ENCODE measurements at places on chromosomes 1 and 21.

GRCh38 chr1:185861630-185862029 is 127.4 kb downstream of the HMCN1 start:
- DNase-seq = no peak

- peak; percentile 45 for DNase-seq
Observed at GRCh38 chr1:22930240-22930912, 42.3 kb downstream of the LACTBL1 start.

DNA sequence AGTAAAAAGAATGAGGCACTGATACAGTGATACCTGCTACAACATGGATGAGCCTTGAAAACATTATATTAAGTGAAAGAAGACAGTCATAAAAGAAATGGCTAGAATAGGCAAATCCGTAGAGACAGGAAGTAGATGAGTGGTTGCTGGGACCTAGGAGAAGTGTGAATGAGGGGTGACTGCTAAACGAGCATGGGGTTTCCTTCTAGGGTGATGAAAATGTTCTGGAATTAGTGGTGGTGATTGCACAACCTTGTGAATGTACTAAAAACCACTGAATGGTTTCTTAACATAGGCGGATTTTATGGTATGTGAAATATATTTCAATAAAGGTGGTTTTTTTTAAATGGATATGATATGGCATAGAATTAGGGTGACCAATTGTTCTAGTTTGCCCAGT is 12.6 kb upstream of the SERINC2 start:
- no peak for DNase-seq

DNA sequence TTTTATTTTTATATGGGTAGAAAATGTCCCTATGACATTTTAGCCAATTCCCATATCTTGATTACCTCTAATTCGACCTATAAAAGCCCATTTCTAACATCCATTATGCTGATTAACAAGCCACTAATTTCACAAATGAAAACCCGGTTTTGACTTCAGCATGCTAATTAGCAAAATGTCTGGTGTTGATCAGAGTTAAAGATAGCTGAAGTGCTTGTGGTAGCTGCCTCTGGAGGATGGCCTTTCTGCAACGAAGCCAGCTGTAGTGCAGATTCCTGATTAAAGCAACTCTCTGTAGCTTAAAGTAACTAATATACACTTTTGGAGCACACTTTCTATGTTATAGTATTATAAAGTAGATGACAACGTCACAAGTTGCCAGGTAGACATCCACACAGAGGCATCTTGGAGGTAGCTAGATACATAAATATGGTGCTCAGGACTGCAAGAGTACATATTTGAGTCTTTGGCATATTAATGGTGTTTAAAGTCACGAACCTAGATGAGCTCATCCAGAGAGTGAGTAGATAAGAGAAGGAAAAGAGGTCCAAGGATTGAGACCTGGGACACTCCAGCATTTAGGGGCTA is 239.5 kb downstream of the BRINP2 start:
- no peak for DNase-seq

DNA sequence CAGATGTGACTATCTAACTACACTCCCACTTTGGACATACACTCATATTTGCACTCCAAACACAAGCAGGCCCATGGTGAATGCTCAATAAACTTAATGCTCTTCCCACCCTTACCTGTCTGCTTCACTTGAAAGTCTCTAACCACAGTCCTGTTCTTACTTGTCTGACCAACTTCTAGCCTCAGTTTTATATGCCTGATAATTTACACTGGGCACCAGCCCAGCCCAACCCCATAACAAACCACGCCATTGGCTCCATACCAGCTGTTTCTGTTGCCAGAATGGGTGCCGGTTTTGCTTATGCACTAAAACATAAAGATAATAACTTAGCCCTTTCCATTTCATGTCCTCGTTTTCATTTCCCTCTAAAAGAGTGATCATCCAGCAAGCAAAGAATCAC is 395.4 kb downstream of the NTNG1 start:
- DNase-seq = no peak

DNA sequence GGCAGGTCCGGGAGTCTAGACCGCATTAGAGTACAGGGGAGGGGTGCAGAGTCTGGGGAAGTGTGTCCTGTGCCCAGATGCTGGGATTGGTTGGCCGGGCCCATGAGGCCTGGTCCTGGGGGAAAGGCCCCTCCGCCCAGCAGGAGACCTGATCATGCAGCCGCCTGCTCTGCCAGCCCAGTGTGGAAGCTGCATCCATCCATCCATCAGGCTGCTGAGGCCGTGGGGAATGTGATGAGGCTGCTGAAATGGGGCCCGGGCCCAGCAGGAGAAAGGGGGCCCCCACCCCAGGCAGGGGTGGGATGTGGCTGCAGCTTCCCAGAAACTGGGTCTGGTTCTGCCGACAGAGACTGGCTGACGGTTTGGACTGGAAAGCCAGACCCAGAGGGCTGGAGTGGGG is 37.2 kb downstream of the EPHA2 start:
- no peak for DNase-seq

DNA sequence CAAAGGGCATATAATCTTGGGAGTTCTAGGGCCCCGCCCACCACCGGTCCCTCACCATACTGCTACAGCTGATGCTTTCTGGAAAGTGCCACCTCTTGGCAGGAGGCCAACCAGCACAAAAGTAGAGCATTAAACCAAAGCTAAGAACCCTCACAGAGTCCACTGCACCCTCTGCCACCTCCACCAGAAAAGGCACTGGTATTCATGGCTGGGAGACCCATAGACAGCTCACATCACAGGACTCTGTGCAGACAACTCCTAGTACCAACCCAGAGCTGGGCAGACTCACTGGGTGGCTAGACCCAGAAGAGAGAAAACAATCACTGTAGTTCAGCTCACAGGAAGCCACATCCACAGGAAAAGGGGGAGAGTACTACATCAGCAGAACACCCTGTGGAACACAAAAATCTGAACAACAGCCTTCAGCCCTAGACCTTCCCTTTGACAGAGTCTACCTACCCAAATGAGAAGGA is 10.8 kb downstream of the THEM4 start:
- DNase-seq = no peak

GRCh38 chr1:48246727-48247126 is 24.2 kb downstream of the SLC5A9 start:
- DNase-seq = no peak

- DNase-seq = no peak
Observed at GRCh38 chr1:167365360-167365759, 144.7 kb downstream of the POU2F1 start.

DNA sequence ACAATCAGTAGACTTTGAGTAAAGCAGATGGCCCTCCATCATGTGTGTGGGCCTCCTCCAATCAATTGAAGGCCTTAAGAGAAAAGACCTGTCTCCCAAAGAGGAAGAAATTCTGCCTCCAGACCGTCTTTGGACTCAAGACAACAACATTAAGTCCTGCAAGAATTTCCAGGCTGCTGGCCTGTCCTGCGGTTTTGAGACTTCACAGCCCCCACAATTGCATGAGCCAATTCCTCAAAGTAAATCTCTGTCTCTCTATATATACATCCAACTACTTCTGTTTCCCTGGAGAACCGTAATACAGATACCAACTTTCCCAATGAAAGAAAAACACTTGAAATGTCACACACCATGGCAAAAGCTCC is 16.4 kb downstream of the REG4 start:
- DNase-seq = no peak

DNA sequence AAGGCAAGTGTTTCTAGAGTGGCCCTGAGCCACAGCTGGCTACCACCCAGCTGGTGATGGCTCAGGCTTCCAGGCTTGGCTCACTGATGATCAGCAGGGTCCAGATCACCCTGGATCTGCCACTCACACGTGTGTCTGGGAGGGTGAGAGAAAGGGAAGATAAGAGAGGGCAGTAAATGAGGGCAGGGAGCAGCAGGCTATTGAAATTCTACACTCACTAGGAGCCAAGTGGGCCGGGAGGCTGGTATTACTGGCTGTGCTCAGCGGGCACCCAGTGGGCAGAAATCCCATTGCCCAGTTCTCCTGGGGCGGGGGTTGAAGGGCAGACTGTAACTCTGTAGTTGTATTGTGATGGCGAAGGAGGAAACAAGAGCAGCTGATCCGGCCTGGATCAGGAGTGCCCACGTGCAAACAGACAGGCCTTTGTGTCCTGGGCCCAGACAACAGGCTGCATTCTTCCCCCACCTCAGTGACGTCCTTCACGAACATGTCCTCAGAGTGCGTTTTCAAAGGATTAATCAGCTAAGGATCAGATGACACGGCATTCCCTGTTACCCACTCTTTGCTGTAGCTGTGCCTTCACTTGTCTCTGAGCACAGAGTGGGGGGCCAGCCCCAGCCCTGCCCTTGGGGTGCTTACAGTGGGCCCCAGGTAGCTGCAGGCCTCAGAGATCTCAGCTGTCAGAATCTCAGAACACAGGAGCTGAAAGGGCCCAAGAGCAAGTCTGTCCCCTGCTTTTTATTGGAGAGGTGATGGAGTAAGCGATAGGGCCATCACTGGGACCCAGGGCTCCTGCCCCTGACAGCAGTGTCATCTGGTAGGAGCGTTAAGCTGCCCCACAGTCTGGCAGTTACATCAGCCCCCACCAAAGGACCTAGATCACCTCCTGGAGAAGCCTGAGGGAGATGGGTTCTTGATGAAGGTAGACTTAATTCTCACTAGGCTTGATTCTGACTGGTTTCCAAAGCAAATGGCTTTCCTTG is 60.5 kb downstream of the ATP1A1 start:
- no peak for DNase-seq

DNA sequence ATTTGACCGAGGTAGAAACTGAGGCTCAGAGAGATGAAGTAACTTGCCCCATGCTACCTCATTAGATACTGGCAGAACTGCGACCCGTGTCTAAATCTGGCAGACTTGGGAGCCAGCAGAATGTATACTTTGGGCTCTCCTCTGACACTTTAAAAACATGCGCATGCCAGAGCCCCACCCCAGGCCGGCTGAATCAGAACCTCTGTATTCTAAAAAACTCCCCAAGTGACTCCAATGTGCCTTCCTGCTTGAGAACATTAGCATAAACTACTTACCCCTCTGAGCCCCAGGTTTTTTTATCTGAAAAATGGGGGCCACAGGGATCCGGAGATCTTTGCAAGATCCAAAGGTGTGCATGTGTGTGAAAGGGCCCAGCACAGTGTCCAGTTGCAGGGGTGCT is 344.7 kb upstream of the USP24 start:
- DNase-seq = no peak

- DNase-seq = no peak
Observed at GRCh38 chr1:230891413-230891812, 23.1 kb upstream of the C1orf198 start.

GRCh38 chr1:178057141-178057765 is 36.7 kb upstream of the RASAL2 start:
- DNase-seq = no peak

DNA sequence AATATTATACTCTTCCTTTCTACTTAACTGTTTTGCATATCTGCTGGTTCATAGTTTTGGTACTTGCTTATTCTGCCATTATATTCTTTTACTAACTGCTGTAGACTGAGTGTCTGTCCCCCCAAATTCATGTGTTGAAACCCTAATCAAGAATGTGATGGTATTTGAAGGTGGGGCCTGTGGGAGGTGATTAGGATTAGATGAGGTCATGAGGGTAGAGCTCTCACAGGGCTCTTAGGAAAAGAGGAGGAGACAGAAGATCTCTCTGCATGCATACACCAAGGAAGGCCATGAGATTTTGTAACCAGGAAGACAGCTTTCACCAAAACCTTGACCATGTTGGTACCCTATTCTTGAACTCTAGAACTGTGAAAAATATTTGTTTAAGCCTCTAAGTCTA is 354.1 kb upstream of the B3GALT2 start:
- no peak for DNase-seq

GRCh38 chr1:54798206-54798605 is 2.9 kb downstream of the TTC22 start:
- no peak for DNase-seq

- no peak for DNase-seq
Observed at GRCh38 chr1:36696261-36696940, 213.7 kb upstream of the CSF3R start.

DNA sequence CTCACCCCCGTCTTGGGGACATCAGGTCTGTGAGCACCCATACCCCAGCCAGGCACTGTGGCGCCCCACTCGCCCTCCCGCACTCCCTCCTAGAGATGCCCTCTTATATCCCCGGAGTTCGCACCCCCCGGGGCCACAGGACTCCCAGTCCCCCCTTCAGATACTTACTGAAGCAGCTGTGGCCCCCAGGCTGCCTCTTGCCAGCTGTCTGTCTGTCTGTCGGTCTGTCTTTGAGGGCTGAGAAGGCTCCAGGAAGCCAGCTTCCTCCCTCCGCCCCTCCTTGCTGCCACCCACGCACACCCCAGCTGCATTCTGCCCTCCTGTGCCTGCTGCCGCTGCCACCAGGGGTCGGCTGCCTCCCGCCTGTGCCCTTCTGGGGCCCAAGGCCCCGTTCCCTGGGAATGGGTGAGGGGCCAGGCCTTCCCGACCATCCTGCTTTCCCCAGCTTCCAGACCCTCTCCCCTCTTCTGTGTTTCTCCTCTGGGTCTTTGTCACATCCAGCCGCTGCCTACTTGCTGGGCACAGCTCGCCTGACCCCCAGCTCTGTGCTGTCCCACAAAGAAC is at the start of gene PTPN7:
Gene PTPN7, minus strand, starts transcription at position 226 of the 564 bp plus-strand sequence. CDS start 1,200 bp downstream, outside the sequence.
- DNase-seq = no peak

DNA sequence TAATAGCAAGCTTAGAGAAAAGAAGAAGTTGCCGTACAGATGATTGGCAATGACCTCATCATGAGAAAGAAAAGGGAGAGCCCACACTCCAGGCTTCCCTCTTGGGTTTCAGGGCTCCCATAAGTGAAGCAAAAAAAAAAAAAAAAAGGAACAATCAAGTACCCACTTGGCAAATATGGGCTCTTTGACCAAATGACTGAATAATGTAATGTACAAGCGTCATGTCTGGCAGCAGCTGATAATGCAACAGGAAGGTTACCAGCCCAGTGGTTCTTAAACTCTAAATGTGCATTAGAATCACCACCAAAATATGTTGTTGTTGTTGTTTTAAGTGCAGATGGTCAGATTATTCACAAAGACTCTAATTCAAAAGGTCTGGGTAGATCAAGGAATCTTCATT is 13.5 kb downstream of the TNFSF4 start:
- no peak for DNase-seq

DNA sequence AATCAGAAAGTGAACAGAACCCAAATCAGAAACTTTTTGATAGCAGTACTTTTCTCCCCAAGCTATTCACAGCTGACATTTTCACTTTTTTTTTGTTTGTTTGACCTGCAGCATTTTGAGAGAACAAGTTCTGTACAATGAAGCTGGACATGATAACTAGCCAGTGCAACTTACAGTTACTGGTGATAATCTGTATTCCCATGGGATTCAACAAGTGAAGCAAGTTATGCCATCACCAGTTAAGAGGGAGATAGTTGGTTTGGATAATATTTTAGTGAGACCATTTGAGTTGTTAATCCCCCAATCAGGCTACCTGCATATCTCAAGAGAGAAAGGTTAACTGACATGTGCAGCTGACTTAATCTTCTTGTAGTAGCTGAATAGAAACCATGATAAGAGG is 18.1 kb downstream of the SON start:
- DNase-seq = no peak

DNA sequence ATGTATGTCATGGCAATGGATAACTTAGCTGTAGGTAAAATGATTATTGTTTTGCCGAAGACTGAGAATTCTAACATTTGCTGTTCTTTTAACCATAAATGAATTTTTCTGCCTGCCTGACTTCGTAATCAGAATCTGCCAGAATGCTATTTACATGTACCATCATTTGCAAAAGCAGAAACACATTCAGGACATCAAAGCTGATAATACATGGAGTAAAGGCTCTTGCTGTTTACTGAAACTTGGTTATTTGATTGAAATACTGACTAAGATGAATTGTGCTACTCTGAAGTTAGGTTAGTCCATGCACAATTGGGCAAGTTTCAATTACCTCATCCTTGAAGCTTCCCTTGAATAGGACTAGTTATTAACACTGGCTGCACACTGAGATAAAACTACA is 293.8 kb downstream of the PLA2G4A start:
- DNase-seq = no peak
